Lung (tissue), 17 donors: ENCODE measurements at places on chromosomes 12 and 14.

GRCh38 chr12:102215992-102216691 lies 18.5 kb upstream of the PMCH start:
- DNase-seq: no peak

DNA sequence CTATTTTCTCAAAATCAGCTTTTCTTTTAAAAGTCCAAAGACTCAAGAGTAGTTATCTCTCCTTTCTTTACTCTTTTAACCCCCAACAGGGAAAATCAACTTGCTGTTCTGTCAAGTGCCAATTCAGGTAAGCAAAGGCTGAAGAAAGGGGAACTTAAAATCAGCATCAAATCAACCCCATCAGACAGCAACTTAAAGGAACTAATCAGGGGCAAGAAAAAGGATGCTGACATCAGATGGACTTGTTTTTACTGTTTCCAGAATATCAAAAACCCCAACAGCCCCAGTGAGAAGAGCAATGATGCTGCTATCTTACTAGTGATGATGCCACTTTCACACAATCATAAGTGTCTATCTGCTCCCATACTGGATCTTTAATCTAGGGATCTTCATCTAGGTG lies 3.4 kb downstream of the BAZ2A start:
- no peak for DNase-seq

- DNase-seq: no peak
Observed at GRCh38 chr12:71441836-71442566, 2.4 kb downstream of the LGR5 start.

GRCh38 chr14:83828406-83828805 lies 1701.5 kb upstream of the FLRT2 start:
- no peak for DNase-seq

GRCh38 chr12:27347779-27348178 lies 15.1 kb downstream of the BMAL2 start:
- no peak for DNase-seq

DNA sequence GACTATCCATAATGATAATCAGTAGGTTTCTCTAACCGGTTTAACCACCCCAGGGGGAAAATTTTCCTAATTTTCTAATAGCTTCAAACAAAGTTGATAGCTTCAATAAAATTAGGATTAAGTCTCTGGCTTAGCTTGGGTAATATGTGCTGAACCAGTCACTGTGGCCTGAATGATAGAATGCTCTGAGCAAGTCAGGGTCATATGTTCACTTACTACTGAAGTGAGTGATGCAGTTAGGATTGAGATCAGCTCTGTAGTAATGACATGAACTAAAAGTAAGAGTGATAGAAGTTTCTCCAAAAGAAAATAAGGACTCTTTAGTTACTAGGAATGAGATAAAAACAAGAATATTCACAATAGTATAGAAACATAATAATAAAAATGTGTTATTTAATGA lies 32.6 kb downstream of the ETNK1 start:
- no peak for DNase-seq

GRCh38 chr14:105905456-105905855 lies 379.1 kb downstream of the TMEM121 start:
- no peak for DNase-seq

GRCh38 chr12:98741556-98742265 lies 96.6 kb downstream of the APAF1 start:
- DNase-seq: no peak

DNA sequence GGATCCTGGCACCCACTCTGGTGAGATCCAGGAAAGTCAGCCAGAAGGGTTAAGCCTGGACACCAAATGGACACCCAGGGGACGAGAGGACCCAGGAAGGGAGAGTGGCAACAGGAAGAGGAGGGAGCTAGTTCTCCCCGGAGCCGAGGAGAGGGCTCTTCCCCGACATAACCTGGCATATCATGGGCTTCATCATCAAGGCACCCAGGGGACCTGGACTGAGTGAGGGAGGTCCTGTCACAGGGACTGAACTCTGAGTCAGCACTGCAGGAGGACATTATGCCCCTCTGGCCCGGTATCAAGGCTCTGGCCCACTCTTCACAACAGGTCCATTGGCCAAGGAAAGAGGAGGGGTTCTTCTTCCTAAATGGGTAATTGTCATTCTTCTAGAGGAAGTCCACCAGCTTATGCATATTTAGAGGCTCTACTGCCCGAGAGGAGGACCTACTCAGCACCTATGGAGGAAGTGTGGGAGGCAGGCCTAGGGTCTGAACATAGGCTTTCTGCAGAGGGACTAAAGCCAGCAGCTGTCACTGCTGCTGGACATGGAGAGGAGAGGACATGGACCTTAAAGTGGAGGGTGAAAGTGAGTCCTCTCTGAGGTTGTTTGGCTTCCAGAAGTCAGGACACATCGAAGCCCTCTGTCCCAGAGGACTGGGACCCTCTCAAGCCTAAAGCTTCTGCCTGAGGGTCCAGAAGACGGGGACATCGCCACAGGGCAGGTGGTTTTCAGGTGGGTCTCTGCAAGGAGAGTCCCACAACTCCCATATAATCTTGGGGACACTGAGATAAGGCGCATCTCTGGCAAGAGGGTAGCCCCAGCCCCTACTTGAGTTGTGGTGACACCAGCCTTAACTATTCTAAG lies 18.6 kb downstream of the ISCA2 start:
- DNase-seq: no peak

DNA sequence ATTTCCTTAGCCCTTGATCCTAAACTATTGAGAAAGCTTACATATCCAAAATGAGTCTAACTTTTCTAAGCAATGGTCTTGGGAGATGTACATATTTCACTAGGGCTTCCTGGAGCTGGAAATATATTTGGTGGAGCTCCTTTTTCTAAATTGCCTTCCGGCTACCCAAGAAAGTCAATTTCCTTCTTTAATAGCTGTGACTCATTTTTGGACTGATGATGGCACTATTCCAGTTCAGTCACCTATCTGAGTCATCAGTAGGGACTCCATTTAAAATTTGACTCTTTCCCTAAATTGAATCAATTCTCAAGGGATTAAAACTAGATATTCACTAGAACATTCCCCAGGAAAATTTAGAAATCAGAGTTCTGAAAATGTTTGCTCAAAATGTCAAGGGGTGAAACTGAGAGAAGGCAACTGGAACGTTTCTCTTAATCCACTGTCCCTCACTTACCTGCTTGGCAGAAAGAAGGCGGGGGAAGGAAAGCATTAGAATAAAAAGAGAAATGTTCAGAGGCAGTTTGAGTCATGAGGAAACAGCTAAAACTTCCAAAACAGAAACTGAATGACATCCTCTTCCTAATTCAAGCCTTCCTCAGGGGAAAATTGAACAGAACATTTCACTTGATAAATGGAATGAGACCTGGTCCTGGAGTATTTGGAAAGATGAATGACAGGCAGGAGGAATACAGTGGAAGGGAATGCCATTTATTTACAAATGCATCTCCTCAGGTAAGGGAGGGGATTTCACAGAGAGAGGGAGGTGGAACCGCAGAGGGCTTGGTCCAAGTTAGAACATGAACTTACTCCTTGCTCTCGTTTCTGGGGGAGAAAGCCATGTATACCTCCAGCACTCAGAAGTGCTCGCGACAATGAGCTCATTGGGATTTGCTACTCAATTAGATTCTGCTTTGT lies 91.2 kb downstream of the RGS6 start:
- no peak for DNase-seq

DNA sequence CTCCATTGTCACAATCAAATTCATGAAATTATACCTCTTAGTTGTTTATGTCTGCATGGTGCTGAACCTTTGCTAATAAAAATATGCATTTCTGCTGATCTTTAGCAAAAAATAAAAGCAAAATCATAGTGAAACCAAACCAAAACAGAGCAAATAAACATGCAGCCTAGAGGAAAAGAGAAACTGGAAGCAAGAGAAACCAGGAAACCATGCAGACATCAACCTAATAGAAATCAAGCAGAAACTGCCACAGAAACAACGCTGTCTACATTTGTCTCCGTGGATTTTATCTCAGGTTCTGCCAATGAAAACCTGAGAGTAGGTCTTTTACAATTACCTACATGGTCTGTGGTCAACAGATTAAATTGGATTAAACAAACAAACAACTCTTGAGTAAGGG lies 173.7 kb downstream of the SYT10 start:
- no peak for DNase-seq

DNA sequence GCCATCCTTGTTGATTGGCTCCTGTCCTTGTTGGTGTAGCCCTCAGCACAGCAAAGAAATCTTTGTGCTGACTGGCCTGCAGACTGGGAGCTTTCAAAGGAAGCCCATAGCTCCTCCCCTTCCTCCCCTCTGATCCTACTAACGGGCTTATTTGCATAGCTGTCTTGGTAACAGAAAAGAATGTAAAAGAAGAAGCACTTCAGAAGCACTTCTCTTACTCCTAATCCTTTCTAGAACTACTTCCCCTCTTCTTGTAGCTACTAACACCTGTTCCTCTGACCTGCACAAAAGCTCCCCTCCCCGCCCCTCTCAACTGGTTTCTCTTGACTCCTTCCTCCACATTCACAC lies 14.3 kb upstream of the RIC8B start:
- peak; percentile 63 for DNase-seq

DNA sequence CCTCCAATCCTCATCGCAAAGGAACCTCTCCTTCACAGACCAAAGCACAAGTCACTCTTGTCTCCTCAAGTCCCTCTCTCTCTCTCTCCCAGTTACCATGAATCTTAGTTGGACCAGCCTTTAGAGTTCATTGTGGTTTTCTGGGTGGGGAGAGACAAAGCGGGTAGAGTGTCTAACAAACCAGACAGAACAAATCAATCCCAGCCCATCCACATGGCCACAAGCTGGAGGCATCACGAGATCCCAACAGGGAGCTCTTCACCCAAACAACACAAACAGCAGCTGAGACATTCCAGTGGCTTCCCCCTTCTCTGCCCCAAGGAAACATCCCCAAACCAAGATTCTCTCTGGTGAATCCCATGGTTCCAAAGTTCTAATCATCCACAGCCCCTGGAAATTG lies 22.4 kb downstream of the ACTN1 start:
- no peak for DNase-seq

- peak; percentile 81 for DNase-seq
Observed at GRCh38 chr12:53006810-53007309, 604 bp downstream of the EIF4B start.

DNA sequence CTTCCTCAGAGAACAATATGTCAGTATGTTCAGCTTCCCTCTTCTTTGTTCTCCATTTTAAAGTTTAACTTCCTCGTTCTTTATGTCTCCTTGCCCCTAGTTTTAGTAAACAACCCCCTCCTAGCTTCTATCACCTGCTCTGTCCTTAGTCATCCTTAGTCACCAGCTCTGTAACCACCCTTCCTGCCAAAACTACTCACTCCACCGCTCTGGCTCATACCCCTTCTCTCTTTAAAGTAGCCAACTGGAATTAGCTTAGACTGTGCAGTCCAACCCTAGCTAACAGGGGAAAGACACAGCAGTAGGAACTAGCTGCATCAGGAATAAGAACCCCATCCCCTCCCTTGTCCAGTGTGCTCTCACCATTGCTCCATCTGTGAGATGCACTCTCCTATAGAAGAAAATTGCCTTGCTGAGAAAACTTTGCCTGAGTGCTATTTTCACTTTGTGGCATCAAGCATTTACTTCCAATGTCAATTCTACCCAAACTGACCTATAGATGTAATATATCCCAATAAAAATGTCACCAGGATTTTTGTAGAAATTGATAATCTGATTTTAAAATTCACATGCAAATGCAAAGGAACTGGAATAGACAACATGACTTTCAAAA lies 603.2 kb downstream of the C12orf50 start:
- DNase-seq: no peak

DNA sequence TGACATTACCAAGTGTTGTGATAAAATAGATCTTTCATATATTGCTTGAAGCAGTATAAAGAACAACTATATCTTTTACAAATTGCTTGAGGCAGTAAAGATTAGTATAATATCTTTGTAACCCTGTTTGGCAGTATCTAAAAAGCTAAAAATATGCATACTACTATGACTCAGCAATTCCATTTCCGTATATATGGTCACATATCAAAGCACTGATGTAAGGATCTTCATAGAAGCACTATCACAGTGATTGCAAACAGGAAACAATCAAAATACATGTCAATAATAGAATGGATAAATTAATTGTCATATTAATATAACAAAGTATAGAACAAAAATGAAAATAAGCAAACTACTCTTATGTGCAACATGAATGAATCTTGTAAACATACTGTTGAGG lies 158.4 kb upstream of the IGF1 start:
- DNase-seq: no peak

DNA sequence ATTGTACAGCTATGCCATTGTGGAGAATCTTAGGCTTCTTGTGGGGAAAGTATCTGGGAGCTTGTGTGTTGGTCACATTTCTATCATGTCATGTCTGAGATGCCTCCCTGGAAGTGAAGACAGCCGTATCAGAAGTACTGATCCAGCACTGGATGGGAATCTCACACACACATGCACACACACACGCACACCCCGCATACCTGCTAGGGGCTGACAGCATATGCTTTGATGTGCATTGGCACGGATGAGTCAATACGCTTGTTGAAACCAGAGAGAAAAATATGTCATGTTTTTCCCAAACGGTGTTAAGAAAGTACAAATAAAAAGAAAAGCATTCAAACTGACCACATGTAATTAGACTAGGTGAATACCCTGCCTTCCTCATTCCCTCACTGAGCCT lies 260.8 kb downstream of the KTN1 start:
- no peak for DNase-seq
